ENCODE measurements at places on chromosomes 2 and 18.

- no peak for DNase-seq
These were observed 80.1 kb downstream of the MBP start for GRCh38 chr18:77052297-77052982.

GRCh38 chr2:66324356-66324755 is 110.6 kb upstream of the MEIS1 start:
- DNase-seq = no peak

DNA sequence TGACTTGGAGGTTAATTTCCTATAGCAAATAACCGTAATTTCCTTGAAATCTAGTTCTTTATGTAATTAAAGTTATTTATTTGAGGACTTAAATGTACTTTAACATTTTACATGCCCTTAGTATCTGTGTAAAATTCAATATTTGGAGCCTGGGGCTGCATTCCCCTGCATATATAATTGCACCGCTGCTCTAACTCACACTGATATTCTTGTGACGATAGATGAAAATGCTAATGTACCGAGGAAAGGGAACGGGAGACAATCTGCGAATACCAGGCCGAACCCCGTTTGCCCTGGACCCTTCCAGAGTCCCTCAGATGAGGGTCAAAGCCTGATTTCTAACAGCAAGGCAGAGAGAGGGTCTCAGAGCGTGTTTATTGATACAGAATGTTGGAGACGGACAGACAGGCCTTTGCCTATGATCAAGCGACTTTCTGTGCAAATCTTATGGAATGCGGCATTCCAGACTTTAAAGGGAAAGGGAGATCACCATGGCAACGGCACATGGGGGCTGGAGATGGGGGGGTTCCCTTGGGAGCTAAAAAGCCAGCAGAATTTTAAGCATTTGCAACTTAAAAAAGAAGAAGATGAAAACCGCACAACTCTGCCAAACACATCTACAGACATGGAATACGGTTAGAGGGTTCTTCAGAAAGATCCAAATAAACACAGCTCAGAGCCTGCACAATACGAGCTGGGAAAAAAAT is 57.6 kb upstream of the TWIST2 start:
- no peak for DNase-seq

- no peak for DNase-seq
These were observed 9.9 kb downstream of the NFE2L2 start for GRCh38 chr2:177254433-177255226.

- no peak for DNase-seq
These were observed 194.3 kb downstream of the PLCL1 start for GRCh38 chr2:197998702-197999101.

- no peak for DNase-seq
These were observed 19.7 kb upstream of the CYRIA start for GRCh38 chr2:16685340-16685715.

GRCh38 chr2:4358837-4359236 is 655.5 kb downstream of the DCDC2C start:
- DNase-seq = no peak

GRCh38 chr18:59502274-59503175 is 143.5 kb upstream of the LMAN1 start:
- DNase-seq = no peak

DNA sequence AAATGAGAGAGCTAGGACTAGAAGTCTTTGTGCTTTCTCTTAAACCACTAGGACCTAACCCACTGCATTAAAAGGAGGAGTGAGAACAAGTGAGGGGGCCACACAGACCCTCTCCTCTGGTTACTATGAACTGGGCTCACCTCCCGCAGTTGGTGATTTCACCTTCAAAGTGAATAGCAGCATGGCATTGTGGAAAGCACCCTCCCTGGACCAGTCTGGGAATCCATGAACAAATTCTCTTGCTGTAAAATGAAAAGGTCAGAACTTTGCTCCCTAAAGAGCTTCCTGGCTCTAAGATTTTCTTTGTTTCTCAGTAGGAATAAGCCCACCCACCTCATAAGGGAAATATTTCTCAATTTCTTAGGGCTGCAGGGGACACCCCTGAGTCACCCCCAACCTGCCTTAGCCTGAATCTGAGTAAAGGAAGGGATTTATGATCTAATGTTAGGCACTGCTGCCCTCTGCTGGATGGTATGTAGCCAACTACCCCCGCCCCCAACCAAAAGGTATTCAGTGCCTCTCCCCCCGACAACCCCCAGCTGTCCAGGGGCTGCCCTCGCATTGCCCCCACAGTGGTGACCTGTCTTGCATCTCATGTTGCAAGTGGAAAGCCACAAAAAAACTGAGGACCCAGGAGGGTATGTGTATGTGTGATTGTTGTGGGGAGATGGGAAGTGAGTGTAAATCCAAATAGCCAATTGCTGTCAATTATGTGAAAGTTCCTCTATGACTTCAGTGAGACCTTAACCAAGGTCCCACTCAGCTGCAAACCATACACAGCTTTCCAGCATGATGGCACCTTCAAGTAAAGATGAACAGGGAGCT is 230.9 kb upstream of the SLC14A2 start:
- no peak for DNase-seq

- DNase-seq = peak; percentile 62
These were observed 305.9 kb upstream of the TMEFF2 start for GRCh38 chr2:192500550-192501200.

GRCh38 chr2:167501618-167502017 is 613.3 kb downstream of the XIRP2 start:
- no peak for DNase-seq

DNA sequence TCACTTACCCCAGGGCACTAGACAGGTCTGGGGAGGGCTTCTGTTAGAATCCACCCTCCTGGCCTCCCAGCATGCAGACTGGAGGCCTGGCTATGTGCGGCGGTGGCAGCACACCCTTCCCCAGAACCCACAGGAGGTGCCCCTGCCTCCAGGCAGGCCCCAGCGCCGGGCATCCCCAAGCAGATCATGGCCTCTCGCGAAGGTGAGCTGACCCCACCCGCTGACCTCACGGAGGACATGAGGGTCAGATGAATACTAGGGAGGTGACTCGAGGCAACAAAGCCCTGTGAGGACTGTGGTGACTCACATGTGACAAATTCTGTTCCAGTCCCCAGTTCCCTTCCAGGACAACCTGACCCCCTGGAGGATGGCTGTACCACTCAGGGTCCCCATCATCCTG is 1.9 kb downstream of the MAB21L4 start:
- DNase-seq = no peak

DNA sequence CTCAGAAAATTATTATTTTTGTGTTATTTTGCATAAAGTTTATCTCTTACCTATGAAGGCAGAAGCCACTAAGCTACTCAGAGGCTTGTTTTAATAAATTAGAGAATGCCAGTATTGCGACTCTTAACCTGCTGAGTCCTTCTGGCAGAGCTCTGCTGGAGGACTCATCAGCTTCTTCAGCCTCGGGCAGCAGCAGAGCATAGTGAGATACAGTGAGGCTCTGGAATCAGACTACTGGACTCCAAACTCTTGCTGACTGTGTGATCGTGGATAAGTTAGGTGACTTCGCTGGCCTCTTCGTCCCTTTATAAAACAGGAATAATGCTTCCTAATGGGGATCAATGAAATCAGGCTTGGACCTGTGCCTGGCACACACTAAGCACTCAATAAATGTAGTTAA is 1.7 kb downstream of the PTRHD1 start:
- no peak for DNase-seq

DNA sequence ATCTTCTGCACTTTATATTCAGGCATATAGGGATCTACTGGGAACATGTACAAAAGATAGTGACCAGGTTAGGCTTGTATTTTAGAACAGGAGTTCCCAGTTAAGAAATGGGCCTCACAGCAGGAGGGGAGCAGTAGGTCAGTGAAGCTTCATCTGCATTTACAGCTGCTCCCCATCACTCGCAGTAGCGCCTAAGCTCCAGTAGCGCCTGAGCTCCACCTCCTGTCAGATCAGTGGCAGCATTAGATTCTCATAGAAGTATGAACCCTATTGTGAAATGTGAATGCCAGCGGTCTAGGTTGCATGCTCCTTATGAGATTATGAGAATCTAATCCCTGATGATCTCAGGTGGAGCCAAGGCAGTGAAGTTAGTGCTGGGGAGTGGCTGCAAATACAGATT is 224.4 kb upstream of the CYRIA start:
- no peak for DNase-seq

GRCh38 chr2:74856004-74856578 is 22.2 kb downstream of the HK2 start:
- DNase-seq = no peak

DNA sequence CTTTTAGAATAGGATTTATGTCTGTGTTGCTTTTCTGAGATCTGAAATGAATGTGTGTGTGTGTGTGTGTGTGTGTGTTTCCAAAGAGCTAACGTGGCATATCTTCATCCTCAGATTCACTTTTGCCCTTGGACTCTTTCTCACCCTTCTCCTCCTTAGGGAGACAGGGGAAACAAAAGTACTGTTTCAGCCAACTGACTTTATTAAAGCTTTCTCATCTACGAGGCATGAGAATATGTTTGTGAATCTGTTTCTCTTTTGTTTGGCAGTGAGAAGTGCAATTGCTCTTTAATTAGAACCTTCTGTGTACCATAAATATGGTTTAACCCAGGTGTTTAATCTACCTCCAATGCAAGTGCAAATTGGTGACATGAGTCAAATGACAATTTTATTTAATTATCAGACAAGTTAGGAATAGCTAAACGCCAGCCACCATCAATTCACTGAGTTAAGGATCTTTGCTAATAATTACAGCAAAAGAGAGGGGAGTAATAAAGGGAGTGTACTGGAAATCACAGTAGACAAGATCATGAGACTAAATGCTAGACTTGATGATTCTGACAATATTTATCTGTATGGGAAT is 186.4 kb upstream of the COL3A1 start:
- DNase-seq = no peak

DNA sequence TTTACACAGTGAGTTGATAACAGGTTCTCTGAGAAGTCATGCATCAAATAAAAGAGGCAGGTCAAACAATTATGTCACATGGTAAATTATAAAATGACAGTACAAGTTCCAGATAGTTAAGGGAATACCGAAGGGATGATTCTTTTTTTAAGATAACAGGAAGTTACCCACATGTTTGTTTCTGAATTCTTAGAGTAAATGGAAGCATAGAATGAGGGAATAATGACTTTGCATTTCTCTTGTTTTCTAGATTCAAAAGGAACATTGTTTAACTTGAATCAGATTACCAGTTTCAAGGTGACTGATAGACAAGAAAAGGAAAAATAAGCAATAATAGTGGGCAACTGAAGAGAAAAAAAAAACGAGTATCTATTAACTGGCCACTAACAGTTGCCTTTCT is 124.5 kb downstream of the MIB1 start:
- DNase-seq = no peak

DNA sequence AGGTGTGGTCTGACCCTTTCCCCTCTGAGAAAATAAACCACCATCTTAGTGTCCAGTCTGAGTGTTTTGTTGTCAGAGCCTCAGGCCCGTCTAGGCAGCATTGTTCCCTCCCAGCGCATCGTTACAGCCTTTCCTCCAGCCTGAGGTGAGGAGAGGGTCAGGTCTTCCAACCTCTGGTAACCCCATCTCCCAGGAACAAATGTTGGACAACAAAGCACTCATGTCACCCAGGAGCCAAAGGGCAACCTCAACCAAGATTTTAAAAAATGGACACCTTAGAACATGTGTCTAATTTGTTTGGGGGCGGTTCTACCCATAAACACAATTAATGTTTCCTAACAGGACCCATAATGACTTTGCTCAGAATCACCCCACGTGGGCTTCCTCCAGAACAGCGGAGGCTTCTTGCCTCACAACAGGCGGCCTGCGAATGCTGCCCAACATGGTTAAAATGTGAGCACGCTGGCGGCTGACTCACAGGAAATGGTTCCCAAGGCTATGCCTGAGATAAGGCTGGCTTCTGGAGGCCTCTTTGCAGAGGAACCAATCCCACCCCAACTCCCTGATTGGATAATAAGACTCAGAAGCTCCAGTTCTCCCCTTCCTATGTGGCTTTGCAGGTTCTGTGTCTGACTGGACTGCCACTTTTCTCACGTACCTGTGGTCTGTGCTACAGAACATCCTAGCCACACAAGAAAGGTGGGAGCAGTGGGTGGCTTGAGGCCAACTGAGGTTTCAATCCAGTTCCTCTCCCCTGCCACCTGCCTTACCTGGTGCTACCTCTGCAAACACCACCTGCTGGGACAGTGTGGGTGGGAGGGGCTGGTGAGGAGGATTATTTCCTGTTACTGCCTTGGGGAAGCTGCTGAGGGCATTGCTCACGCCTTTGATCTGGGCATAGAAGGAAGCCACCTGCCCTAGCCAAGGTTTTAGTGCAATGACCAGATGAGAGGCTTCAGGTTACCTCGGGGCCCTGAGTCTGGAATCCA is 108.8 kb downstream of the B3GNT2 start:
- peak; percentile 67 for DNase-seq

DNA sequence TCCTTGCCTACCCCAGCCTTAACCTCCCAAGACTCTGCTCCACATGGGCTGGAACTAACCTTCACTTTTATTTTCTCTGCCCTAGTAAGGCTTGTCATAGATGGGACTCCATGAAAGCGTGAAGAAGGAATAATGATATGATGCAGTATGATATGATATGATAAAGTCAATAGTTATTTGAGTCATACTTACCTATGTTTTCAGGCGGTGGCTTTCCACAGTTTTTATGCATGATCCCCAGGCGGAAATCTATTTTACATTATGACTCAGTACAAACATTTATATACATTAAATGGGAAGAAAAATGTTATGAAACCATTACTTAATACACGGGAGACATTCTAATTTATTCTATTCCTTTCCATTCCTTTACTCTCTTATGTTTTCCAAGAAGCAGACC is 5.6 kb downstream of the ACMSD start:
- DNase-seq = no peak

- DNase-seq = no peak
These were observed 12.1 kb upstream of the KLHL30 start for GRCh38 chr2:238126338-238126737.

GRCh38 chr2:23578964-23579671 is 194.1 kb downstream of the KLHL29 start:
- no peak for DNase-seq

GRCh38 chr2:127003070-127003800 is 103.7 kb downstream of the BIN1 start:
- DNase-seq = no peak

- no peak for DNase-seq
These were observed 371.9 kb upstream of the TNP1 start for GRCh38 chr2:217231724-217232123.

DNA sequence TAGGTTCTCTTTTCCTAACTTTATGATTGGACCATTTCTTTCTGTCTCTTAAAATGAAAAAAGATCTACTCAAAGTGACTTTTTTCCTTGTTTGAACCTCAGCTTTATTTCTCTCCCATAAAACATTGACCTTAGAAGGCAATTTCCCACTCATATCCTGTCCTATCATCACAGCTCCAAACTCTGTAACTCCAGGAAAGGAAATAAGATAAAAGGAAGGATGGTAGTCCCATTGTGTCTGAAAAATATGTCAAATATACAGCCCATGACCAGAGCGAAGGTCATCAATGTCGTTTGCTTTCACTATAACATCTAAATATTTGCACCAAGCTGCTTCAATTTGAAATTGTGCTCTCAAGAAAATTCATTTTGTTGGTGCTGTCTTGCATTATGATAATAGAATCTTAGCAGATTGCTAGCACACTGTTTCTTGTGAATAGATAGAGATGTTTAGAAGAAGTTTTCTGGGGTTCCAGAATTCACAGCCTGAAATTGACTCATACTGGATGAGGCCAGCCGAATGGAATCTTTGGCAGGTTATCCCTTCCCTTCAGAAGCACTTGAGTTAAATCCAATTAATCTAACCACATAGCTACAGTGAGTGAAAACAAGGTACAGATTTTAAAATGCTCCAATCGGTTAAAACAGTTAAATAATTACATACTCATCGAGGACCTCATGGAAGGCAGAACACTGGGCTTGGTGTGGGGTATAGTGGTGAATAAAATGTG is 95.1 kb downstream of the CRIM1 start:
- DNase-seq = no peak

- no peak for DNase-seq
These were observed 71.0 kb downstream of the ARL4C start for GRCh38 chr2:234425639-234426603.
